Peyer's patch (tissue), 4 donors: ENCODE measurements at places on chromosomes 3 and 15. TPM values are rescaled to one million over a fixed set of nuclear protein-coding genes. Genes with fewer than 3 reads are reported as not detected.

The CHRNB4 gene
- total RNA-seq, result not detected

The PPARG gene
- 41.2 TPM for total RNA-seq

The THBS1 gene
- total RNA-seq, result 784 TPM

The RBP2 gene
- total RNA-seq, result 478 TPM

The GPR62 gene
- total RNA-seq, result not detected

The ISLR gene
- total RNA-seq, result 6.3 TPM

The SLC9A9 gene
- 40.4 TPM for total RNA-seq

The MORC1 gene
- total RNA-seq, result not detected

The GOLGA6L26 gene
- not detected for total RNA-seq

The PTH1R gene
- 5.8 TPM for total RNA-seq

The CDCP1 gene
- 68.3 TPM for total RNA-seq

The CACNA2D3 gene
- not detected for total RNA-seq

The ARPP19 gene
- total RNA-seq, result 56.6 TPM

The SEMA7A gene
- 1.6 TPM for total RNA-seq

The CADM2 gene
- 1.2 TPM for total RNA-seq

The RBPMS2 gene
- 8.3 TPM for total RNA-seq
